ENCODE measurements at places on chromosomes 2 and 18.

- peaks cover 2% of the 10 kb centered on the region for H3K36me3 ChIP-seq
- no peak overlapping the region for H3K4me3 ChIP-seq
- no peaks in the 10 kb centered on the region for H3K4me1 ChIP-seq
- DNase-seq = no peak
- H3K27me3 ChIP-seq = peaks cover 23% of the 10 kb centered on the region
These were observed 63.1 kb downstream of the FECH start for GRCh38 chr18:57523171-57523956.

DNA sequence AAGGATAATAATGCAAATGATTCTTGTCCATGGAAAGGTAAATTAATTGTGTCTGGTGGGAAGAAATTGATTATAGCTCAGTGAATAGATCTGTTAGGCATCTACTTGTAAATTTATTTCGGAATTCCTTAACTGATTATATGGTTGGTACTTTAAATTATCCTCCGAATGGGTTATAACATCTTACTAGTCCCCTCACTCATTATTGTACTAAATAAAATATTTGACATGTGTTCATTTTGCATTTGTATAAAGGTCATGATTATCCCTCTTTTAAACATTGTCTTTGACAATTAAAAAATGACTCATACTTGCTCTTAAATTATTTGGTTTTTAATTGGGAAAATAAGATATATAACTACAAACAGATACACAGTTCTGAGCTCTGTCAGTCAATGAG is 47.4 kb downstream of the CAVIN2 start:
- no peak overlapping the region for H3K27ac ChIP-seq
- H3K4me3 ChIP-seq = no peak overlapping the region
- no peak for DNase-seq
- H3K36me3 ChIP-seq = no peaks in the 10 kb centered on the region

DNA sequence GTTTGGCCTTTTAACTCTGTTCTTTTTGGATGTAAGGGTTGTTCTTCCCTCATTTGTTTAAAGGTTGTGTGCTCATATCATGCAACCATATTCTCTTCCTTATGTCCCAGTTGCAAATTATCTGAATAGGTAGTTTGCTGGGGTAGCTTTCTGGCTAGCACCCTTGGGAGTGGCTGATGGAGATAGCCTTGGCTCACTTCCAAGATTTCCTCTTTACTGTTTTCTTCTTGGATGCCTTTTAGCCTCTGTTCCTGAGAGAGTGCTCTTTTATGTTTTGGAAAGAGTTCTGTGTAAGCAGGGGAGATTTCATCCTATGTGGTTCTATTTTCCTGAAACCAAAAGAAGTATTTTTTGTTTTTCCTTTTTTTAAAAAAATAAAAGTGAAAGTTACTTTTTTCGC is 25.4 kb downstream of the USP14 start:
- peak overlapping the region; percentile 67 for H3K27ac ChIP-seq
- peaks cover 34% of the 10 kb centered on the region for H3K4me1 ChIP-seq
- H3K4me3 ChIP-seq = no peak overlapping the region
- no peaks in the 10 kb centered on the region for H3K27me3 ChIP-seq
- no peak for DNase-seq
- peaks cover 34% of the 10 kb centered on the region for H3K36me3 ChIP-seq

DNA sequence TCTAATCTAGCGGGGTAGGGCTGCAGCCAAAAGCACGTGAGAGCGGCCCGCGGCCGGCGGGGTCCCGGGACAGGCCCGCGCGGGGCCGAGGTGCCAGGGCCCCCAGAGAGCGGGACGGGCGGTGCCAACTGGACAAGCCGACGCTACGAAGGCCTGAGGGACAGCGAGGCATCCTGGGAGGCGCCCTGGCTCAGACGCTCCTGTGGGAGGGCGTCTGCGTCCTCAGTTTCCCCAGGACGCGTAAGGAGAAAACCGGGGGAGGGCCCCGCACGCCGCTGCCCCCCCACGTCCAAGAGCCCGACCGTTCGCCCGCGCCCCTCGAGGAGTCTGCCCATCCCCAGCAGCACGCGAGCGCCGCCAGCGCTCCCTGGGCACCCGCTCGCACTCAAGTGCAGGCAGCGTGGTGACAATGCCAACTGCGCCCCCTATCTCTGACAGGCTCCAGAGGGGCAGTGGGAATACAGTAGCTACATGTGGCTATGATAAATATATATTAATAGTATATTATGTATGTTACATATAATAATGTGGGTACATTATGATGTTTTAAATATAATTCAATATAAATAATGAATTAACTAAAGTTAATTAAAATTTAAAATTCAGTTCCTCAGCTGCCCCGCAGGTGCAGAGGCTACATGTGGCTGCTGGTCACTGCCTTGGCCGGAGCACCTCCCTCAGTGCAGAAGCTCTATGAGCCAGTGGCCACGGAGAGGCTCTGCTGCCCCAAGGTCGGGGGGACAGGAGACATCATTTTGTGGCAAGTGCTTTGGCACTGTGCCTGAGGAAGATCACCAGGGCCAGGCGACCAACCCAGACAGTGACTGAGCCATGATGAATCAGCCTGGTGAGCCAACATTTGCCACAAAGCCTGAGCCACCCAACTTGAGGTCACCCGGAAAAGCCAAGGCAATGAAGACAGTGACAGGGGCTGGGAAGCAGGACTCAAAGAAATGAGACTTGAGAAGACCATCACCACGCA is 5.5 kb upstream of the SFT2D3 start:
- H3K27me3 ChIP-seq = no peaks in the 10 kb centered on the region
- peaks cover 7% of the 10 kb centered on the region for H3K4me1 ChIP-seq
- no peak overlapping the region for H3K4me3 ChIP-seq
- DNase-seq = peak; percentile 33
- peaks cover 9% of the 10 kb centered on the region for H3K36me3 ChIP-seq
- H3K27ac ChIP-seq = no peak overlapping the region

DNA sequence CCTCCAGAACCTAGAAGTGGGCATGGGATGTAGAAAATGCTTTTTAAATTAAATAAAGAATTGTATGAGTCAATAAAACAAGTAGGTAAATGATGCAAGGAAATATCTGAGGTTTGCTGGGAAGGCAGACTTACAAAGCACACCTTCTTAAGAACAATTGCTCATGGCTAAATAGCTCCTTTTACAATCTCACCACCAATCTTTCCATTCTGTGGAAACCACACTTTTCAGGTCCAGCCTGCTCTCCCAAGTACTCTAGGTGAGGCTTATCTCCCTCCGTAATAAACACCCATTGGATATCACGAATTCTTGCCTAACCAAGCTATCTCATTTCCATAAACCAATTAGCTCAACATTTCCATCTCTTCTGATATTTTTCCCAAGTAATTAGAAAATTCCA is 91.5 kb upstream of the SLC8A1 start:
- peaks cover 3% of the 10 kb centered on the region for H3K36me3 ChIP-seq
- no peaks in the 10 kb centered on the region for H3K4me1 ChIP-seq
- H3K4me3 ChIP-seq = no peak overlapping the region
- H3K27ac ChIP-seq = no peak overlapping the region

GRCh38 chr2:75315436-75315835 is 116.1 kb upstream of the TACR1 start:
- no peak for DNase-seq
- H3K27ac ChIP-seq = no peak overlapping the region
- H3K4me3 ChIP-seq = no peak overlapping the region
- H3K27me3 ChIP-seq = no peaks in the 10 kb centered on the region
- H3K4me1 ChIP-seq = no peaks in the 10 kb centered on the region
- H3K36me3 ChIP-seq = no peaks in the 10 kb centered on the region

DNA sequence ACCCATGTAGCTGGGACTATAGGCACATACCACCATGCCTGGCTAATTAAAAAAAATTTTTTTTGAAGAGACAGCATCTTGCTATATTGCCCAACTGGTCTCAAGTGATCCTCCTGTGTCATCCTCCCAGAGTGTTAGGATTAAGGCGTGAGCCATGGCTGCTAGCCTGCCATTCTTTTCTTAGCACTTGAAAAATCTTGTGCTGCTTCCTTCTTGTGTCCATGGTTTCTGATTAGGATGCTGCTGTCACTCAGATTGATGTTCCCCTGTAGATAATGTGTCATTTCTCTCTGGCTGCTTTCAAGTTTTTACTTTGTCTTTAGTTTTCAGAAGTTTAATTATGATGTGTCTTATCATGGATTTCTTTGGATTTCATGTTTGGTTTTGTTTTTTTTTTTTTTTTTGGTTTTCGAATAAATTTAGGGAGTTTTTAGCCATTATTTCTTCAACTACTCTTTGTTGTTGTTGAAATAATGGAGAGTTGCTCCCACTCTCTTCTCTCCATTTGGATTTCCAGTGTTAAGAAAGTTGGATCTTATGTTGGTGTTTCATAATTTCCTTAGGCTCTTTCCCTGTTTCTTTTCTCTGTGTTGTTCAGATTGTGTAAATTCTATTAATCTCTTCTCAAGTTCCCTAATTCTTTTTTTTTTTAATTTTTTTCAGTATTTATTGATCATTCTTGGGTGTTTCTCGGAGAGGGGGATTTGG is 2.5 kb downstream of the ATP9B start:
- peaks cover 19% of the 10 kb centered on the region for H3K36me3 ChIP-seq
- DNase-seq = no peak
- no peaks in the 10 kb centered on the region for H3K27me3 ChIP-seq
- no peak overlapping the region for H3K4me3 ChIP-seq
- peaks cover 69% of the 10 kb centered on the region for H3K4me1 ChIP-seq

DNA sequence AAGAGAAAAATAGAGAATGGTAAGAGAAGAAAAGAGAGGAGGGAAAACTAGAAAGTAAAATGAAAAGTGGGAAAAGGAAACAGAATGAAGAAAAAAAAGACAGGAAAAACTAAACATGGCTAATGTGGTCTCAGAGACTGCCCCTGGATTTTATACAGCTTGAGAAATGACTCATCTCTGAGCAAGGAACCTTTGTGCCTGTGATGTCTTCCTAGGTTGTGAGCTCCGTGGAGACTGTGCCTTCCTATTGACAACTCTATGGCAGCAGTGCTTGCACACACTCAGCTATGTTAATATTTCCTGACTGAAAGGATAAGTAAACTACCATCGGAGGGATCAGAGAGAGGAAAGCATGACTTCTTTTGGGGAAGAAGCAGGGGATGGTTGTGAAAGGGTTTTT is 203.8 kb downstream of the RDH14 start:
- H3K4me1 ChIP-seq = no peaks in the 10 kb centered on the region
- no peak overlapping the region for H3K4me3 ChIP-seq
- H3K27me3 ChIP-seq = no peaks in the 10 kb centered on the region
- H3K36me3 ChIP-seq = peaks cover 1% of the 10 kb centered on the region
- no peak for DNase-seq

DNA sequence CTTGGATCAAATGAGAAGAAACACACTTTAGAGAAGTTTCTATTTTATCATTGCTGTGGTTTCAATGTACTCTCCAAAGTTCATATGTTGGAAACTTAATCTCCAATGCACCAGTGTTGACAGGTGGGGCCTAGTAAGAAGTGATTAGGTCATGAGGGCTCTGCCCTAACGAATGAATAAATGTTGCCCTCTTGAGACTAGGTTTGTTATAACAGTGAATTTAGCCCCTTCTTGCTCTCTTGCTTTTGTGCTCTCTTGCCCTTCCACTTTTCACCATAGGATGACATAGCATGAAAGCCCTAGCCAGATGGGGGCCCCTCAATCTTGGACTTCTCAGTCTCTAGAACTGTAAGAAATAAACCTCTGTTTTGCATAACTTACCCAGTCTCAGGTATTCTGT is 664.8 kb downstream of the DCC start:
- H3K27ac ChIP-seq = no peak overlapping the region
- H3K4me1 ChIP-seq = no peaks in the 10 kb centered on the region
- no peaks in the 10 kb centered on the region for H3K27me3 ChIP-seq
- H3K4me3 ChIP-seq = no peak overlapping the region
- H3K36me3 ChIP-seq = no peaks in the 10 kb centered on the region

GRCh38 chr18:22005191-22005841 is 164.1 kb upstream of the GATA6 start:
- no peak for DNase-seq
- peaks cover 2% of the 10 kb centered on the region for H3K36me3 ChIP-seq
- H3K27me3 ChIP-seq = no peaks in the 10 kb centered on the region
- H3K27ac ChIP-seq = no peak overlapping the region
- H3K4me1 ChIP-seq = no peaks in the 10 kb centered on the region

DNA sequence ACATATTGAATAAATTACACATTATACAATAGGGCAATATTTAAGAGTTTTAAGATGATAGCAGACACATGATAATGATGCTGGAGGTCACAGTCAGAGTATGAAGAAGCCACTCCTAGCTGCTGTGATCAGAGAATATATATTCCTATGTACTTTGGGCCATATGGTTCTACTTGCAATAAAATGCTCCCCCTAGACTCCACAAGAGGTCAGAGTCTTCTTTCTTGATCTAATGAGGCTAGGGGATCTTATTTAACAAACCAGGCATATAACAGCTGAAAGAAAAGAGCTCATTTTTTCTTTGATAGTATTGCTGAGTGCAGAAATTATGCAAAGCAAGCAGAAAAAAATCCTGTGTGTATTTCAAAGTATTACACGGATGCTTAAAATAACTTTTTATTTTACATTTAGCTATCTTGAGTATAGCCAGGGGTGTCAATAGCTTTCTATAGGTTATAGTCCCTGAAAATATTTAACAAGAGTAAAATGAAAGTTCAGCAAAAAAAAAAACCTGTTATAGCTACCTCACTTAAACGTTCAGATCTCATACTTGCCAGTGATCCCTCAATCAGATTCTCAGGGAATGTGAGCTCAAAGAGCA is 748.7 kb upstream of the CHAC2 start:
- no peaks in the 10 kb centered on the region for H3K27me3 ChIP-seq
- H3K4me1 ChIP-seq = no peaks in the 10 kb centered on the region
- H3K4me3 ChIP-seq = no peak overlapping the region
- DNase-seq = no peak
- peaks cover 1% of the 10 kb centered on the region for H3K36me3 ChIP-seq
- H3K27ac ChIP-seq = no peak overlapping the region

- H3K4me1 ChIP-seq = no peaks in the 10 kb centered on the region
- H3K4me3 ChIP-seq = no peak overlapping the region
- DNase-seq = no peak
- no peaks in the 10 kb centered on the region for H3K36me3 ChIP-seq
- H3K27me3 ChIP-seq = peaks cover 57% of the 10 kb centered on the region
- no peak overlapping the region for H3K27ac ChIP-seq
These were observed 63.5 kb downstream of the PLA2R1 start for GRCh38 chr2:159998961-159999360.

- no peaks in the 10 kb centered on the region for H3K36me3 ChIP-seq
- no peak for DNase-seq
- no peak overlapping the region for H3K27ac ChIP-seq
- no peak overlapping the region for H3K4me3 ChIP-seq
- peaks cover 16% of the 10 kb centered on the region for H3K27me3 ChIP-seq
- no peaks in the 10 kb centered on the region for H3K4me1 ChIP-seq
These were observed 120.4 kb upstream of the MSH6 start for GRCh38 chr2:47662552-47662951.

DNA sequence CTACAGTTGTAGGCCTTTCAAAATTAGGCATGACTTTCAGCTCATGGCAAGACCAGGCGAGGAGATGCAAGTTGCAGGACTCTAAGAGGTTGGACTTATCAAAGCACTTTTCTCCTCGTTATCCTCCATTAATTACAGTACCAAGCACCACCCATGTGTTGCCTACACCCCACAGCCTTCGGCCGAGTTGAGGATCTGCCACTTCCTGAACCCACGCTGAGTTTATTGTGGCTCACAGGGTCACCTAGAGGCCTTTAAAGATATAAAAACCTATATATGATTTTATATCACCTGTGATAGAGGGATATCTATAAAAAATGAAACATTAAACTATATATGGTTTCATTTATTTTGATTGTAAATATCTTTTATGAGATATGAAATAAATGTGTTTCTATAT is 2.6 kb downstream of the UGT1A10 start:
- H3K36me3 ChIP-seq = peaks cover 2% of the 10 kb centered on the region
- DNase-seq = no peak
- H3K4me1 ChIP-seq = no peaks in the 10 kb centered on the region
- no peak overlapping the region for H3K27ac ChIP-seq
- no peak overlapping the region for H3K4me3 ChIP-seq
- peaks cover 48% of the 10 kb centered on the region for H3K27me3 ChIP-seq

Measured in central memory CD8-positive, alpha-beta T cell (primary cell).